ENCODE measurements at places on chromosomes 13 and 19. TPM values are rescaled to one million over a fixed set of nuclear protein-coding genes. Genes with fewer than 3 reads are reported as not detected.

The IFNL1 gene
- not detected for total RNA-seq

GRCh38 chr19:17743874-17744580 lies 7.2 kb upstream of the FCHO1 start:
- no peaks in the 10 kb centered on the region for H3K4me1 ChIP-seq
- peaks cover 22% of the 10 kb centered on the region for H3K27me3 ChIP-seq
- H3K4me3 ChIP-seq = no peak overlapping the region
- H3K27ac ChIP-seq = no peak overlapping the region
- no peaks in the 10 kb centered on the region for H3K36me3 ChIP-seq

- no peaks in the 10 kb centered on the region for H3K4me1 ChIP-seq
- no peak overlapping the region for H3K4me3 ChIP-seq
- no peak overlapping the region for H3K27ac ChIP-seq
- H3K27me3 ChIP-seq = no peaks in the 10 kb centered on the region
- H3K36me3 ChIP-seq = no peaks in the 10 kb centered on the region
Measured at GRCh38 chr19:13976446-13976845, 24.1 kb downstream of the DCAF15 start.

DNA sequence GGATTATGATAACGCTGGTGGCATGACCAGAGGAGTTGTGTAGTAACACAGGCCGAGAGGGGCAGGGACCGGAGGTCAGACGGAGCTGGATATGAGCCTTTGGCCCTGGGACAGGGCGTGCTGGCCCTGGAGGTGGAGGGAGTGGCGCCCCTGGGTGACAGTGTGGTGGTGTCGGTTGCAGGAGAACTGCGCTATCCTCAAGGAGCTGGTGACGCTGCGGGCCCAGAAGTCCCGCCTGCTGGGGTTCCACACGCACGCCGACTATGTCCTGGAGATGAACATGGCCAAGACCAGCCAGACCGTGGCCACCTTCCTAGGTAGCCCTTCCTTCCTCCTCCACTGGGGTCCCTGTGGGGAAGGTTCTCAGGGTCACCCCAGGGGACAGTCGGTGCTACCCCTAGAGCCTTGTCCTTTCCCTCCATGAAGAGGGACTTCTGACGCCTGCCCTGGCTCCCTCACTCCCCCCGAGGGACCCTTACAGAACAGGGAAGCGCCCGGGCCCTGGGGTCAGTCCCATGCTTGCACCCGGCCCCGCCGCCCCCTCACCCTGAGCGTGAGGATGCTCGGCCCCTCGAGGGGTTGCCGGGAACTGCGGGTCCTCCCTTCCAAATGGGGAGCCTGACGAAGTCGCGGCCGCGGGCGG lies 12.8 kb upstream of the ZNF554 start:
- no peak overlapping the region for H3K27ac ChIP-seq
- no peaks in the 10 kb centered on the region for H3K27me3 ChIP-seq
- peaks cover 5% of the 10 kb centered on the region for H3K36me3 ChIP-seq
- H3K4me3 ChIP-seq = no peak overlapping the region
- DNase-seq = no peak

The PRKCG gene
- total RNA-seq = not detected

DNA sequence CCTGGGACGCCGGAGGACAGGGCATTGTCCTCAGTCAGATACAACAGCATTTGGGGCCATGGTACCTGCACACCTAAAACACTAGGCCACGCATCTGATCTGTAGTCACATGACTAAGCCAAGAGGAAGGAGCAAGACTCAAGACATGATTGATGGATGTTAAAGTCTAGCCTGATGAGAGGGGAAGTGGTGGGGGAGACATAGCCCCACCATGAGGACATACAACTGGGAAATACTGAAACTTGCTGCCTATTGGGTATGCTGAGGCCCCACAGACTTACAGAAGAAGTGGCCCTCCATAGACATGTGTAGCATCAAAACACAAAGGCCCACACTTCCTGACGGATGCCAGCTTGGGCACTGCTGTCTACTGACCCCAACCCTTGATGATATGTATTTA lies 1.4 kb upstream of the ICAM4 start:
- H3K27ac ChIP-seq = no peak overlapping the region
- no peaks in the 10 kb centered on the region for H3K27me3 ChIP-seq
- H3K4me1 ChIP-seq = no peaks in the 10 kb centered on the region
- no peak overlapping the region for H3K4me3 ChIP-seq
- DNase-seq = no peak

The CYP4F8 gene
- total RNA-seq = not detected

The ZNF99 gene
- total RNA-seq = 0.84 TPM

DNA sequence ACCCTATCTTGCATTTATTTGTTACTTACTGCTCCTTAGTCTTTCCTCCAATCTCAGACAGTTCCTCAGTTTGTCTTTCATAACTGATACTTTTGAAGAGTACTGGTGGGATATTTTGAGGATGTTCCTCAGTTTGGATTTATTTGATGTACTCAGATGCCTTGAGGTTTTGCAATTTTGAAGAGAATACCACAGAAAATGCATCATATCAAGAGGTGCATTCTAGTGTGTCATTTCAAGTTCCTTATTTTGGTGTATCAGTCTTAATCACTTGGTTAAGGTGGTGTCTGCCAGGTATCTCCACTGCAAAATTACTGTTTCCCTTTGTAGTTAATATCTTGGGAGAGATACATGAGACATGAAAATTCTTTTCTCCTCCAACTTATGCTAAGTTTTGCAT lies 75.1 kb downstream of the URI1 start:
- no peaks in the 10 kb centered on the region for H3K27me3 ChIP-seq
- DNase-seq = no peak
- peaks cover 62% of the 10 kb centered on the region for H3K36me3 ChIP-seq
- H3K4me1 ChIP-seq = no peaks in the 10 kb centered on the region
